Stimulated activated CD8-positive, alpha-beta memory T cell treated with anti-CD3 and anti-CD28 coated beads, Interleukin-12 subunit alpha, Interleukin-12 subunit beta, amount 100 ng/mL, for 4 hours (primary cell): ENCODE measurements at places on chromosomes 12 and 14.

GRCh38 chr12:66538970-66539369 is 139.9 kb downstream of the GRIP1 start:
- no peak for DNase-seq

DNA sequence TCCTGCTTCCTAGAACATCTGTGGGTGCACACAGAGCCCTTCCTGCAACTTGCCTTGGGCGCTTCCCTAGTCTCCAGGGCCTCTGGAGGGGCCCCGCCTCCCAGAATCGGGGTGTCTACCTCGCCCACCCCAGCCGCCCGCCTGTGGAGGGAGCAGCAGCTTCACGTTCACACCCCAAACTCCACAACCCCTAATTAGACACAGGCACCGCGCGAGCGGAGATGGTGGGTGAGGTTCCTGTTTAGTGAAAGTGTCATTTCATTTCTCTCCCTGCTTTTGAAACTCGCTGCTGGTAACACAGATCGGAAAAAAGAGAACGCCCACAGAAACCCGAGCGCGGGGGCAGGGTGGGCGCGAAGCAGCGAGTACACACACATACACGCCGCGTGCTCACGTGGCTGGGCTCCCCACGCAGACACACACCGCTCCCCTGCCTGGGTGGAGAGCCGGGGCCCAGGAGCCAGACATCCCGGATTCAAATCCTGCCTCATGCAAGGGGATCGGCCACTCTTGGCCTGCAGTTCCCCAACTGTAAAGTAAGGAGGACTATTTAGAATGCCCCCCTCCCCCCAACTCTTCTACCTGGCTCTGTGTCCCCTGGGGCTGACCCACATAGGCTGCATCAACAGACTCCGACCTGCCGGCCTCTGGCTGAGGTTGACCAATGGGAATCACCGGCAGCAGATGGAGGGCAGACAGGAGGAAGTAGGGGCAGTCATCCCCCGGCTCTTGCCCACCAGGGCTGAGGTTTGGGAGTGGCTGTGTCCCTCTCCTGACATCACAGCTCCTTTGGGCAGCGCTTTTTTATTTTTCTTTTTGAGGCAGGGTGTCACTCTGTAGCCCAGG is 79.2 kb upstream of the NCOR2 start:
- peak; percentile 70 for DNase-seq

DNA sequence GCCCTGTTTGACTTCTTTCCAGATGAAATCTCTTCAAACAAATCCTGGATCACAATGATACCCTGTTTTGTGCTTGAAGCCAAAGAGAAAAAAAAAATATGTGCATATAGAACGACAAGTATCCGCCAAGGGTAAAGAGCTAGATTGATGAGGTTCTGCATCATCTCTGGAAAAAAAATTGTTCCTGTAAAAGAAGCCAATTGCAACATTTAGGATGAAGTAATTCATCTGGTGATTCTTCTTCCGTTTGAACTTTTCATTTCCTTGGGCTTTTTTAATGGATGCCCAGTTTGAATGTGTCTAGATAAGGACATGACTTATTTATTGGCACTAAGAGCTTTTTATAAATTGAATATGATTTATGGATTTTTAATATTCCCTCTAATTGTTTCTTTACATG is 38.1 kb upstream of the NPAS3 start:
- no peak for DNase-seq

GRCh38 chr12:76790564-76791552 is 26.9 kb downstream of the ZDHHC17 start:
- no peak for DNase-seq

DNA sequence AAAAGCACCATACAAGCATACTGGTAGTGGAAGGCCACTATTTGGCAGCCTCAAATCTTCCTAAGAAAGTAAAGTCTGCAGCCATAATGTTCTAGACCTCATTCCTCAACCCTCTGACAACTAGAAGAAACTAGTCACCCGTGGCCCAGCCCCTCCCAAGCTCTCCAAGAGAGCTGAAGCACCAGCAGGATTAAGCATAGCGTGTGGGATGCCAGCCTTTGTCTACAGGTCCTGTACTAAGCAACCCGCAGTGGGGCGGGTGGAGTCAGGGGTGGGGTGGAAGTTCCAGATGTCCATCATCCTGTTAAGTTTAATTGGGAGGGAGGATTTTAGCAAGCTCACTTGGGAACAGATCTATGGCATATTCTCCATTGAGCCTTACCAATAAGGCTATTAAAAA is 14.2 kb downstream of the SLC11A2 start:
- no peak for DNase-seq
